ENCODE measurements at places on chromosomes 6 and 20. TPM values are rescaled to one million over a fixed set of nuclear protein-coding genes. Genes with fewer than 3 reads are reported as not detected.

RING1 gene
- total RNA-seq, result 25.5 TPM

BTBD9 gene
- total RNA-seq, result 2.2 TPM

RBPJL gene
- not detected for total RNA-seq

CHRNA4 gene
- total RNA-seq, result 0.35 TPM

C20orf204 gene
- 0.32 TPM for total RNA-seq

SIRT5 gene
- 3.9 TPM for total RNA-seq

LRRC73 gene
- 0.71 TPM for total RNA-seq

PGM3 gene
- 33.3 TPM for total RNA-seq

KHDRBS2 gene
- not detected for total RNA-seq

KIAA1755 gene
- 0.21 TPM for total RNA-seq

ULBP1 gene
- total RNA-seq, result 0.77 TPM

TJAP1 gene
- 19.5 TPM for total RNA-seq

GSTA3 gene
- not detected for total RNA-seq

TMEM217 gene
- 0.82 TPM for total RNA-seq

ECT2L gene
- not detected for total RNA-seq

OR14J1 gene
- not detected for total RNA-seq

MYMX gene
- total RNA-seq, result not detected

GRM1 gene
- 0.02 TPM for total RNA-seq

GHRH gene
- total RNA-seq, result not detected

COL21A1 gene
- 0.55 TPM for total RNA-seq

PPP1R11 gene
- total RNA-seq, result 41.3 TPM

CASS4 gene
- 0.12 TPM for total RNA-seq

LPIN3 gene
- 13.7 TPM for total RNA-seq

GINM1 gene
- 23.6 TPM for total RNA-seq

E2F3 gene
- 10.9 TPM for total RNA-seq

SPATS1 gene
- not detected for total RNA-seq

L3MBTL1 gene
- 1.5 TPM for total RNA-seq

KHDC1L gene
- not detected for total RNA-seq

GRIK2 gene
- 0.36 TPM for total RNA-seq
